Activated naive CD4-positive, alpha-beta T cell (primary cell): ENCODE measurements at places on chromosomes 6 and 20.

- DNase-seq = no peak
Measured at GRCh38 chr6:36559011-36559793, 11.9 kb upstream of the STK38 start.

GRCh38 chr20:47167846-47168245 lies 188.7 kb downstream of the ZMYND8 start:
- DNase-seq = no peak

GRCh38 chr6:146553377-146554135 lies 9.9 kb downstream of the RAB32 start:
- no peak for DNase-seq

DNA sequence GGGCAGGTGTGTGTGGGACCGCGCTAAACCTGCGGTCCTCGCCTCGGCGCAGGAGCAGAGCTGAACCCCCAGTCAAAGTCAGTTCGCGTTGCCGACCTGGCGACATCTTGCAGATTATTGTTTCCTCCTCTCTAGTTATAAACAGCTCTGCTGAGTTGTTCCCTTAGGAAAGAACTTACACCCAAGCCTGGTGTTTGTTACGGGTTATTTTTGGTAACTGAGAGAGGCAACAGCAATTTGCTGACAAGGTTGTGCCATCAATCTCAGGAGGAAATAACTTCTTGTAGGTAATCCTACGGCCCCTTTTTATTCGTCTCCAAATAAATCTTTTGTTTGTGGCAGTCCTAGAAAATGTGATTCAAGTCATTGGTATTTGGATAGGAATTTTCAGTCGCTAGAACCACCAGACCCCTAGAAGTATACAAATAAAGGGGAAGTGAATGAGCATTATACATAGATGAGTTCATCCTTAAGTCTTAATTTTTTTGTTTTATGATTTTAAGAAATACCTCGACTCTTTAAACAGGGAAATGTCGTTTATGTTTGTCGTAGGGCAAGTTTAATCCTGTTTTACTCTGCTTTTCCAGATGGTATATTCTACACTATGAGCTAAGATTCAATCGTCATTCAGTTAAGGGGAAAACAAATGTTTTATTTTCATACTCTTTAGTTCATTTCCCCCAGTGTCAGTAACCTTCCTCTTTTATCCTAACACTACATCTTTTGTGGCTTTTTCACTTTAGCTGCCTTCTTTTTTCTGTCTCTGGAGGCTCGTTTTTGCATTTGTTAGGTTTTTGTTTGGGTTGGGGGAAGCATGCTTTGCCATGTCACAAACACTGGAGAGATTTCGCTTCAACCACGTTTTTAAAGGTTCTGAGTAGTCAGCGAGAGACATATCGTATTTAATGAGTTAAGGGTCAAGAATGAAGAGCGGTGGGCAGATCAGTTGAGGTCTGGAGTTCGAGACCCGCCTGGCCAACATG lies 1.2 kb downstream of the PM20D2 start:
- no peak for DNase-seq

- DNase-seq = no peak
Measured at GRCh38 chr20:35912881-35913280, 41.4 kb downstream of the SCAND1 start.

DNA sequence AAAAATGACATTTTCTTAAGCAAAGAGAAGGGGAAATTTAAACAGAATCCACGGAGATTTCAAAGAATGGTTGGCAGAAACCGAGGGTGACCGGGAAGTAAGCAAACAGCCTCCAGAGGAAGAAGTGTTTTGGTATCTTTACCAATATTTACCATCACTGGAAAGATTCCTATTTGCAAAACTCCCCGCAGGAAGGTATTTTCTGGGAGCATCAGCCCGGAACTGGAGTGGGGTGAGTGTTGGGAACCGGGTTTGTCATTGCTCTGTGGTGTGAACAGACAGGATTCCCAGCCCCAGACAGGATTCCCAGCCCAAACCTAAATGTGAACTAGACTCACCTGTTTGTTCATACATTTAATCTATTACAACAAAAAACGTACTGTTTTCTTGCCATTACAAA lies 19.2 kb upstream of the DACT2 start:
- DNase-seq = no peak

DNA sequence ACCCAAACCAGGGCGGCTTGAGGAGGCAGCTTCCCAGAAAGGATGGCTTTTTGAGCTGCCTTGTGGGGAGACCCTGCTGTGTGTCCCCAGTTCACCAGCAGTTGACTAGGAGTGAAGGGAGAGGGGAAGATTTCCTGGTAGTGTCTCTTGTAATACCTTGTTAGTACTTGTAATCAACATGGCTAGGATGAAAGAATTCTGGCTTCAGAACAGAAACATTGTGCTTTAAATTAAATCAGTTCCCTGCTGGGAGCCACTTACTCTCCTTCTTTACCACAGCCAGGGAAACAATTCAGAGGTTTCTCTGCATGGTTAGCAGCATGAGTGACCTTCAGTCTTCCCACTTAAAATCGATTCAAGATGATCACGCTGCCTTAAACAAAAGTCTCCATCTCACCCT lies 525.4 kb upstream of the ID4 start:
- DNase-seq = no peak

DNA sequence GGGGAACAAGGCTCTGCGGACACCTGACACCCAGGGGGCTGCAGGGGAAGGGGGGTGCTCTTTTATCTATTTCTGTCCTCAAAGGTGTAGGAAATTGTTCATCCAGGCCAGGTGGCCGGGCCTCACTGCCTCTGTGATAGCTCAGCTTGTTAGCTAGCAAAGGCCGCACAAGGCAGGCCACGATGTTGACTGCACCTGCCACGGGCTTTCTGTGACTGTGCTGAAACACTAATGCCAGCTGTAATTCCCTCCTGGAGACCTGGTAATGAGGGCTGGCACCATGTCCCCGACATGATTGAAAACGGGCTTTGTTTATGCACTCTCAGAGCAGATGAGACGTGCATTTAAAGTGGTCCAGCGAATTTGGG lies 61.4 kb upstream of the APCDD1L start:
- no peak for DNase-seq

DNA sequence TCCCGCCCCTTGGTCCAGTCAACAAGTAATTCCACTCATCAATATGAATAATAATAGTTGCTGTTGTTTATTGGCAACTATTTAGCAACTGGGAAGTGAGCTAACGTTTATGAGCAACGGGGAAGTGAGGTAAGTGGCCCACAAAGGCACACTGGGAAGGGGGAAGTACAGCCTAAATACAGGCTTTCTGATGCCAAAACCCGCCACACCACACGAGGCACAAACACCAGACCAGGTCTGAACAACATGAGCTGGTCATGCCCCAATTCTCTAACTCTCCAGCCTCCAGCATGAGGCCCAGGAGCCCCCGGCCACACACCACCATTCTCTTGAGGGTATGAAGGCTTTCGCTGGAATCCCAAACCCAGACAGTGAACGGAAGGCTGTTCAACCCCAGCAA lies 50.8 kb downstream of the PREX1 start:
- no peak for DNase-seq

GRCh38 chr6:150741633-150742200 lies 123.8 kb upstream of the MTHFD1L start:
- no peak for DNase-seq

DNA sequence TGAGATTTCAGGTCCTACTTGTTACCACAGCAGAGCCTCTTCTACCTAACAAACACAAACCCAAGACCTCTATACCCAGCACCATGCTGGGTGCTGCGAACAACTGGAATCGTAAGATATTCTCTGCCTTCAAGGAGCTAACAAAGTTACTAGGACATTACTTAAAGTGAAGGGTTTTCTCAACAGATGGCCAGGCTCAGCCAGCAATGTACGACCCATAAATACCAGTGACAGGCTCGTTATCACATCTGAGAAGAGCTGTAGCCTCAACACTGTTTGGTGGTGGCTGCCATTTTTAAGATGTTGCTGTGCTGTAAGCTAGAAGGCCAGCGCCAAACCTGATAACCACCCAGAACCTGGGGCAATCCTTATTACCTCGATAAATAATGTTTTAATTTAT lies 406.5 kb downstream of the KIF16B start:
- no peak for DNase-seq

- no peak for DNase-seq
Measured at GRCh38 chr6:70225055-70225454, 77.8 kb downstream of the COL9A1 start.

- DNase-seq = no peak
Measured at GRCh38 chr6:23524548-23524947, 601.5 kb upstream of the NRSN1 start.

DNA sequence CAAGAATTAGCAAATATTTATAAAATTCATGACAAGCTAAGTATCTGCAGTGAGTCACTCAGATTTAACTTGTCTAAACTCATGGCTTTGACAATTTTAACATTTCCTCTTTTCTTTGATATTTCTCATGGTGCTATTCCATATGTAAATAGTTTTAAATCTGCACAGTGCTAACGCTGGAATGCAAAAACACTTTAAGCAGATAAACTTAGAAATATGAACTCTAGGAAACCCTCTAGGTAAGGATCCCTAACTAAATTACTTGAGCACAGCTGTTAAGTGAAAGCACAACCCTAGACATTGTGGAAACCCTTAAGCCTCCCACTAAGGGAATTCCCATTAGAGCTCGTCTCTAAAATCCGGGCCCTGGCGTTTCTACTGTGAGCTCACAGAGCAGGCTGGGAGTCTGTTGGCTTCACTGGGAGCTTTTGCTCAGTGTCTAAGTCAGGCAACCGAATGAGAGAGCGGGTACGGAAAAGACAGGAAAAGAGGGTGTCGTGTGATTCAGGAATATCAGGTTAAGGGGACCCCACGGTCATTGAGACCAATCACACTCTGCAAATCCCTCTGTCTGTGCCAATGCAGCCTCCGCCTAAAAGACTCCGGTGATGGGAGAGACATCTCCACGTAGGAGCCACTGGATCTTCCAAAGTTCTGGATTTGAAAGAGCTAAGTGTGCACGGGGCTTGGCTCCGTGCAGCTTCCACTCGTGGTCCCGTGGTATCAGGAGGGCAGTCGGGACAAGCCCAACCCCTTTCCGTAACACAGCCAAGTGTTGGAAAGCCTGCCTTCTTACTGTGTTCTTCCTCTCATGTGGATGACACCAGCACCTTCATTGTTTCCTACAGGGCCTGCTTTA lies 112.3 kb upstream of the RPS6KA2 start:
- no peak for DNase-seq

DNA sequence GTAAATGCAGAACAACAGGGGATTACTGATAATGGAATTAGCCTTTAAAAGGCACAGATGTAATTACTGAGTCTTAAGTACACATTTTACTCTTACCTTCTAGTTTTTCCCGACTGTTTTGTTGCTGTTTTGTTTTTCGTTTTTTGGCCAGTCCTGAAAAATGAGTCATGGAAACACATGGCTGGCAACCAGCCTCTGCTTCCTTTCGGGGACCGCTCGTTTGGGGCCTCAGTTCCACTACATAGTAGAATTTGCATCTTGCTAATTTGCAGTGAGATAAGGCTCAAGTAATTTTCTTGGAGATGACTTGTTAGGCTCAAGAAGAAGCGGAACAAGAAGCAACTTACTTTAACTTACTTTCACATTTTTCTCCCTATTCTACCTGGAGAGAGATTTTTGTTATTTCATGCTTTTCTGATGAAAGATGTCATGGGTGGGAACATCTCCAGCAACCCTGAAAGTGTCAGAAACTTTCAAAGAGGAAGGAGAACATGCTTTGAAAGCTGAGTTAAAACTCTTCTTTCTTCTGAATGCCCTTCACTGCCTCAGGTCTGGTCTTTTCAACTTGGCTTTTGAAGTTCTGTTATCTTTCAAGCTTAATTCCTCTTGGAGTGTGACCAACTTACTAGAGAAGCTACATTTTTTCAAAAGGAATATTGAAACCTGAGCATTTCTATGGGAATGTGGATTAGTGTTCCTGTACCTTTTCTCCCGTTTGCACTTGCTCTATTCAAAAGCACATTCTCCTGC lies 71.5 kb upstream of the HDAC2 start:
- DNase-seq = no peak

DNA sequence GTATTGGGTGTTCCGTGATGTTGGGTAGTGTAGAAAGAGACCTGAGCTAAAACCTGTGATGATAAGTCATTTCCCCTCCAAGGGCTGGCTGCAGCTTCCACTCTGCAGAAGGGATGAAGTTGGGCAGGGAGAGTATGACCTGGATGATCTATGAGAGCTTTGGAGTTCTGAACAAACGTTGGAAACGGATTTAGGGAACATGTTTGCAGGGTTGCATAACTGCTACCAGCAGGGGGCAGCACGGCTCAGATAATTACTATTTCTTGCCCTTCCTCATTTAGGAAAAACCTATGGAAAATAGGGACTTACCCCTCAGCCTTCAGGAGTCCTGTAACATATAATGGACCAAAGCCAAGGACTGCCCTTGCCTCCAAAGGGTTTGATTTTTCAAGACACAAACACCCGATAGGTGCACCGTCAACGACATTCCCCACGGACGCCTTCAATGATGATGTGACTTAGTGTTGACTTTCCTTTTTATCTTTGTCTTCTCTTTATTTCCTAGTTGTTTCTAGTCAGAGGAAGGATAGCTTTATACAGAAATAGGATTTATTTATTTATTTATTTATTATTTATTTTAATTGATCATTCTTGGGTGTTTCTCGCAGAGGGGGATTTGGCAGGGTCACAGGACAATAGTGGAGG lies 164.9 kb upstream of the SASH1 start:
- DNase-seq = no peak

DNA sequence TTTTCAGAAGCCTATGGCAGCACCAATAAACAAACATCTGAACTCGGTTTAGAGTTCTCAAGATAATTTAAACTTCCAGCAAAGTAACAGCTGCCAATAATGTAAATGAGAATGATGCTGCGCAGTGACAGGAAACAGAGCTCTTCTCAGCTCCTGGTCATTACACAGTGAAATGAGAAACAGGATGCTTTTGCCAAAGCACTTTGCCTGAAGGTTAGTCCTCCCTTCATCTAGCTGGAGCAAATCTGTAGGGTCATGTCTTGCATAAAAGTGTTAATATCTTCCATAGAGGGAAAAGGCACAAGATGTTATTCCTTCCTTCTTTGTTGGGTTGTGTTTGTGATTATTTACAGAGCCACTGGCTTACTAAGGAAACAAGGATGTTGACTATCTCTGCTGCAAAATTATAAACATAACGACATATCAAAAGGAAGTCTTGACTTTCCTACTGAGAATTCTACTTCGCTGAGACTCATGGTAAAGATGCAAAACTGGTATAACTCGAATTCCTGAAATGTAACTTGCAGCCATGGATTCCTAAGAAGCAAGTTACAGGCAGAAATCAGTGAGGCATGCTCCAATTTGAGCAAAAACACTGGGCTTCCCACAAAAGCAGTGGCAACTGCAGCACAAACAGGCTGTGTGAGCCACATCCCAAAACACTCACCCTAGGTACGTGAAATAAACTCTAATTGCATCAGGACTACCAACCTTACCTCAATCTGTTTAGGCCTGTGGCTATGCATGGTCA lies 102.5 kb upstream of the BEND6 start:
- no peak for DNase-seq
